Liver (tissue), 10 donors: ENCODE measurements at places on chromosomes 7 and 10. TPM values are rescaled to one million over a fixed set of nuclear protein-coding genes. Genes with fewer than 3 reads are reported as not detected.

DNA sequence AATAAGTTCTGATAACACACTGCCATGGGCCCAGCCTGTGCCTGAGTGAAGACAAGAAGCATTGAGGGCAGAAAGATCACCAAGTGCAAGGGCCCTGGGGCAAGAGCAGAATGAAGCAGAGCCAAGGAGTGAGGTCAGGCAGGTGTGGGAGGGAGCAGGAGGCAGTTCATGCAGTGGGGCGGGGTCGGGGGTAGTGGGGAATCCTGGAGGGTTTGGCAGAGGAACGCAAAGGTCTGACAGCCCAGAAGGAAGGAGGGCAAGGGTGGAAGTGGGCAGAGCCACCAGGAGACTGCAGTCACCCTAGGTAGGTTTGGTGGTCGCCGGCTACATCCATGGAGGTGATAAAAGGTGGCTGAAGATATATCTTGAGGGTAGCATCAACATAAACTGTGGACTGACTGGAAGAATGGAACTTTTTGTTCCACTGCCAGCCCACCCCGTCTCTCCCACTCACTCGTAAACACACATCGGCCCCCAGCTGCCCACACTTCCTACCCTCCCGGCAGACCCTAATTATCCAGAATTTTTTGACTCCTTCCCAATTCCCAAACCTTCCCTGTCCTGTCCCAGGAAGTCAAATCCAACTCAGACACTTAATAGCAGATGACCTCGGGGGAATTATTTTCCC is 172.4 kb downstream of the ARHGAP12 start:
- peaks cover 3% of the 10 kb centered on the region for H3K4me1 ChIP-seq
- H3K27ac ChIP-seq: peak overlapping the region; percentile 11
- no peaks in the 10 kb centered on the region for H3K36me3 ChIP-seq
- DNase-seq: no peak
- H3K4me3 ChIP-seq: no peak overlapping the region

GRCh38 chr10:29925771-29926692 is 133.4 kb downstream of the JCAD start:
- no peak for DNase-seq
- no peaks in the 10 kb centered on the region for H3K27me3 ChIP-seq
- H3K27ac ChIP-seq: no peak overlapping the region
- H3K4me3 ChIP-seq: no peak overlapping the region

The ADIRF gene
- polyA plus RNA-seq: 54.5 TPM

DNA sequence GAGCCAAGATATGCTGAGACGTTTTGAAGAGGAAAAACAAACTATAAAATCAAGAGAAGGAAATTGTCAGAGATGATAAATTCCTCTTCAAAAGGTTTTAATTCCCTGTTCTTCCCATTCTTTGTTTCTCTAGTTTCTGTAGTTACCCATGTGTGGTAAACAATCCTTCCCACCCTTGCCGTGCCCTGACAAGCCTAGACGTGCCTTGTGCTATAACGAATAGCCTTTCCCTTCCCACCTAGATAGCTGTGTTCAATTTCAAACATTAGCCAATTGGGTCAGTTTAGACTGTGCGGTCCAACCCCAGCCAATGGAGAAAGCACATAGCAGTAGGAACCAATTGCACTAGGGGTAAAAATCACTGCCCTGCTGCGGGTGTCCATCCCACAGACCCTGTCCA is 138.1 kb downstream of the RALA start:
- no peaks in the 10 kb centered on the region for H3K27me3 ChIP-seq
- H3K27ac ChIP-seq: no peak overlapping the region
- DNase-seq: no peak
- H3K36me3 ChIP-seq: no peaks in the 10 kb centered on the region

The VTI1A gene
- polyA plus RNA-seq: 5.5 TPM

The PILRA gene
- polyA plus RNA-seq: 1.5 TPM

- no peaks in the 10 kb centered on the region for H3K27me3 ChIP-seq
- peaks cover 4% of the 10 kb centered on the region for H3K36me3 ChIP-seq
- no peak overlapping the region for H3K4me3 ChIP-seq
Observed at GRCh38 chr10:132350946-132351345, 19.0 kb downstream of the LRRC27 start.

The CAMK1D gene
- polyA plus RNA-seq: 5.2 TPM

The FAM25A gene
- not detected for polyA plus RNA-seq

GRCh38 chr10:104563548-104563947 is 77.5 kb upstream of the SORCS3 start:
- no peaks in the 10 kb centered on the region for H3K27me3 ChIP-seq
- no peak for DNase-seq
- H3K36me3 ChIP-seq: no peaks in the 10 kb centered on the region
- no peaks in the 10 kb centered on the region for H3K4me1 ChIP-seq
- no peak overlapping the region for H3K27ac ChIP-seq
- H3K4me3 ChIP-seq: no peak overlapping the region

The CDHR3 gene
- 1.0 TPM for polyA plus RNA-seq

- no peaks in the 10 kb centered on the region for H3K27me3 ChIP-seq
- no peak overlapping the region for H3K27ac ChIP-seq
- H3K36me3 ChIP-seq: no peaks in the 10 kb centered on the region
- DNase-seq: no peak
- H3K4me3 ChIP-seq: no peak overlapping the region
Observed at GRCh38 chr7:26006426-26006825, 145.6 kb upstream of the NFE2L3 start.

GRCh38 chr10:52437205-52437646 is 123.1 kb downstream of the DKK1 start:
- no peaks in the 10 kb centered on the region for H3K27me3 ChIP-seq
- no peaks in the 10 kb centered on the region for H3K36me3 ChIP-seq
- DNase-seq: no peak
- H3K27ac ChIP-seq: no peak overlapping the region
- H3K4me3 ChIP-seq: no peak overlapping the region

The PCLO gene
- 0.04 TPM for polyA plus RNA-seq

DNA sequence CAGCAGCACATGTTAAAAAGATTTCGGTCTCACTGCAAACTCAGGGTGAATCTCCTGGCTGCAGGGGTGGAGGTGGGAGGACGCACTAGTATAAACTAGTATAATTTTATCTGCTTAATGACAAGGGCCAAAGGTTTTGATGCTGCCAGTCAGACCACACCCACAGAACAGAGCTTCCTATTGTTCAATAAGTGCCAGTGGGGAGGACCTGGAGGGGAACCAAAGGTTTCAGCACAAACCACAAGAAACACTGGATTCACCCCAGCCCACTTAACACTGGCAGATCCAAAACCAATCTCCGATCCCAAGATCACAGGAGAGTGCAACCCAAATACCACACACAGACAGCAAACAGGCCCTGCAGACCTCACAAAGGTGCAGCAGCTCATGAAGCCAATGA is 6.6 kb downstream of the VOPP1 start:
- H3K27ac ChIP-seq: no peak overlapping the region
- no peak for DNase-seq
- H3K27me3 ChIP-seq: no peaks in the 10 kb centered on the region
- H3K4me3 ChIP-seq: no peak overlapping the region

DNA sequence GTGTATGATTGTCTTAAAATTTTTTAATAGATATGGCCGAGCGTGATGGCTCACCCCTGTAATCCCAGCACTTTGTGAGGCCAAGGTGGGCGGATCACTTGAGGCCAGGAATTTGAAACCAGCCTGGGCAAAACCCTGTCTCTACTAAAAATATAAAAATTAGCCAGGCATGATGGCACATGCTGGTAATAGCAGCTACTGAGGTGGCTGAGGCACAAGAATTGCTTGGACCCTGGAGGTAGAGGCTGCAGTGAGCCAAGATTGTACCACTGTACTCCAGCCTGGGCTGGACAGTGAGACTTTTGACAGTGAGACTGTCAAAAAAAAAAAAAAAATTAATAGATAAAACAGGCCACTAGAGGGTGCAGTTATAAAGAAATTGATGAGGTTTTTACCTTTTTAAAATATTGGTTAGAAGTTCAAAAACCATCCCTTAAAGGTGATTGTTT is 20.5 kb downstream of the NOM1 start:
- no peaks in the 10 kb centered on the region for H3K4me1 ChIP-seq
- H3K27me3 ChIP-seq: no peaks in the 10 kb centered on the region
- no peak overlapping the region for H3K27ac ChIP-seq

- no peaks in the 10 kb centered on the region for H3K36me3 ChIP-seq
- H3K4me3 ChIP-seq: no peak overlapping the region
- H3K27ac ChIP-seq: no peak overlapping the region
- no peaks in the 10 kb centered on the region for H3K27me3 ChIP-seq
Observed at GRCh38 chr10:52313256-52313932, 687 bp upstream of the DKK1 start.

- H3K4me1 ChIP-seq: no peaks in the 10 kb centered on the region
- H3K27me3 ChIP-seq: no peaks in the 10 kb centered on the region
- no peaks in the 10 kb centered on the region for H3K36me3 ChIP-seq
- no peak for DNase-seq
- no peak overlapping the region for H3K27ac ChIP-seq
Observed at GRCh38 chr7:103879928-103880600, 109.4 kb downstream of the RELN start.

DNA sequence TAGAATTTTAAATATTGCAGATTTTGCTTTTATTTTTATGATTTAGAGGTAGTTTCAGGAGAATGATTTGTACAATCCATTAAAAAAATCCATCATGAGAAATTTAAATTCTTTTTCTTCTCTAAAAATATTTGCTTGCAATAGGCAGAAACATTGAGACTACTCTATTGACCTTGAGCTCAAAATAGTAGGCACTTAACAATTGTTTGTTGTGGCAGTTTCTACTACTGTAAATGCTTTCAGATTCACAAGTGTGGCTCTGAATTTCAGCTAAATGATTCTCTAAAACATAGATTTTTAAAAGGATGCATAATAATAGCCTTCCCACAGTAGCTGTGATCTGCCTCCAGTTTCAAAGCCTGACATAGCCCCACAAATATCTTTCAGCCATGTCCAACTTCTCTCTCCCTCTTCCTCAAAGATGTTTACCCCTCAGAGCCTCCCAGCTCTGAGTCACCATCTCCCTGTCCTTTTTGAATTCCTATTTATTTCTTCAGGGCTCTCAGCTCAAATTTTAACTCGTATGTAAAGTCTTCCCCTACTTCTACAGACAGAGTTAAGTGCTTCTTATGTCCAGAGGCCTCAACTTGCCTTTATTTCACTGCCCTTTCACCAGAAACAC is 160.5 kb downstream of the AOAH start:
- H3K27me3 ChIP-seq: no peaks in the 10 kb centered on the region
- H3K4me1 ChIP-seq: peaks cover 11% of the 10 kb centered on the region
- no peak for DNase-seq
- H3K36me3 ChIP-seq: no peaks in the 10 kb centered on the region

DNA sequence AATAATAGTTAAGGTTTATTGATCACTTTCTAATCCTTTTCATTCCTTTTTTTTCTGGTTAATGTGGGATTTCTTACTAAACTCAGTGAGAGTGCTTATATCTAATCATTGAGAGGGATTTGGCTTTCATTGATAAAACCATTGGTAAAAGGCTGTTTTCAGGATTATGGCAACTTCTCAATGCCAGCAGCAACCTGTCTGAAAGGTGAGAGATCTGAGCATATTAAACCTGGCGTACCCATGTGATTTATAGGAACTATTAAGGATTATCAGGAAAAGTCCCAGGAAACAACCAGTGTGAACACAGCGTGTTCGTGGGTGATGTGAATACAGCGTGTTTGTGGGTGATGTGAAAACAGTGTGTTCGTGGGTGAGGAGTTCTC is 65.9 kb downstream of the PDIA4 start:
- no peaks in the 10 kb centered on the region for H3K36me3 ChIP-seq
- H3K27me3 ChIP-seq: no peaks in the 10 kb centered on the region
- H3K4me3 ChIP-seq: peak overlapping the region; percentile 89
- peaks cover 20% of the 10 kb centered on the region for H3K4me1 ChIP-seq
